ENCODE measurements at places on chromosomes 7 and 10. TPM values are rescaled to one million over a fixed set of nuclear protein-coding genes. Genes with fewer than 3 reads are reported as not detected.

GALNT17 gene
- not detected for polyA plus RNA-seq

GRCh38 chr7:68200051-68200670 is 1203.5 kb downstream of the TYW1 start:
- no peak for DNase-seq

LRRC4 gene
- polyA plus RNA-seq, result 0.12 TPM

- no peak for DNase-seq
These were observed 38.2 kb downstream of the HTRA1 start for GRCh38 chr10:122499491-122499941.
